IPS DF 6.9 (cell line): ENCODE measurements at places on chromosomes 11 and 22.

- no peaks in the 10 kb centered on the region for H3K4me1 ChIP-seq
- no peaks in the 10 kb centered on the region for H3K36me3 ChIP-seq
- no peaks in the 10 kb centered on the region for H3K27me3 ChIP-seq
- no peak overlapping the region for H3K4me3 ChIP-seq
Observed at GRCh38 chr11:3080104-3080503, 22.9 kb upstream of the CARS1 start.

- H3K4me1 ChIP-seq, result no peaks in the 10 kb centered on the region
- no peak for DNase-seq
- no peaks in the 10 kb centered on the region for H3K27me3 ChIP-seq
- no peak overlapping the region for H3K27ac ChIP-seq
Observed at GRCh38 chr22:47837703-47838102, 1075.3 kb downstream of the TBC1D22A start.

DNA sequence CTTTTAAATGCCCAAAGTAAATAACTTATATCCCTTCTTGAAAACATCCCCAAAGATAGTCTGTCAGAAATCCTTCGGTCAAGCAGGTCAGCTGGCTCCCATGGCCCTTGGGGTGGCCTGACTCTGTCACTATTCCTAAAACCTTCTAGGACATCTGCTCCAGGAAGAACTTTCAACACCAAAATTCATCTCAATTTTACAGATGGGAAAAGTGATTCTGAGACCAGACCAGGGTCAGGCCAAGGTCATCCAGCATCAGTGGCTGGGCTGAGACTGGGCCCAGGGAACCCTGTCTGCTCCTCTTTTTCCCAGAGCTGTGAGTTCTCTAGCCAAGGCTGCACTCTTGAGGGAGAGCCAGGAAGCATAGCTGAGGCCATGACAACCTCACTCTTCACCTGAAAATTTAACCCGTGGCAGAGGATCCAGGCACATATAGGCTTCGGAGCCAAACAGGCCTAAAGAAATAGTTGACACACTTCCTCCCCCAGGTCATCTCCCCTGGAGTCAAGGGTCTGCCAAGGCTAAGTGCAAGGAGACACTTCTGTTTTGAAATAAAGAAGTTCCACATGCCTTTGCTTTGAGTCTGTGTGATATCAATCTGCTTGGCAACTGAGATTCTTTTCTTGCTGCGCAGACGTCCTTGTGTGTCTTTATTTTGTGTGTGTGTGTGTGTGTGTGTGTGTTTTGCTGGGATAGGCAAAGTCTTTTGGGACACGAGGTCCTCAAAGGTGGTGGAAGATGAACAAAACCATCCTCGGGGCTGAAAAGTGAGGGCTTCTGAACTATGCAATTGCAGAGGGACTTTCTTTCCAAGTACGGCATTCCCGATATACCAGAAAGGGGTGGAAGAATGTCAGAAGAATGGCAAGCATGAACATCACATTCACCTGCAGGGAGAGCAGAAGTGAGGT, 16.8 kb upstream of the PRG2 start:
- H3K27ac ChIP-seq, result no peak overlapping the region
- H3K36me3 ChIP-seq, result peaks cover 19% of the 10 kb centered on the region
- H3K4me3 ChIP-seq, result no peak overlapping the region
- no peaks in the 10 kb centered on the region for H3K4me1 ChIP-seq
- no peaks in the 10 kb centered on the region for H3K27me3 ChIP-seq
- no peak for DNase-seq

DNA sequence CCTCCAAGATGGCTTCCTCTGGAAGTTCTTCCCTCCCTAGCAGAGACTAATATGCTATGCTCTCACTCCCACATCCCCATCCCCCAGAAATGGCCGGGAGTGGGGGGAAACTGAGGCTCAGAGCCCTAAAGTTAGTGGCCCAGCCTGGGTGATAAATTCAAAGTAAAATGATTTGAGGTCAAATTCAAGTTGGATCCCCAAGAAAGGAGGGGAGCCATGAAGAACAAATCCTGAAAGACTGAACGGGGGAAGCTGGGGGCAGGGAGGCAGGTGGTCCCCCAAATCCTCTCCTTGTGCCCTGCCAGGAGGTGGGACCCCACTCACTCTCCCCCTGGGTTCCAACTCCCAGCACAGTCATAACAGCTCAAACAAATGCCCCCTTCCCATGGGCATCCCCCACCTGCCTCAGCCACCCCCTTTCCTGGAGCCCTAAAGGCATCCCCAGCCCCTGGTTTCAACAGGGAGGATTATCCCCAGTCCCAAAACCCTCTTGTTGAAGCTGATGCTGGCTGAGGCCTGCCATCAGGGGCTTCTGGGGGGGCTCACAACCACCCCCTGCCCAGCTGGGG, 1.1 kb downstream of the CBX6 start:
- H3K36me3 ChIP-seq, result peaks cover 12% of the 10 kb centered on the region
- H3K4me3 ChIP-seq, result peak overlapping the region; percentile 90; the same call in 1 of the 2 replicates
- no peaks in the 10 kb centered on the region for H3K27me3 ChIP-seq
- H3K4me1 ChIP-seq, result peaks cover 5% of the 10 kb centered on the region; the same call in 1 of the 2 replicates
- no peak overlapping the region for H3K27ac ChIP-seq
- no peak for DNase-seq

DNA sequence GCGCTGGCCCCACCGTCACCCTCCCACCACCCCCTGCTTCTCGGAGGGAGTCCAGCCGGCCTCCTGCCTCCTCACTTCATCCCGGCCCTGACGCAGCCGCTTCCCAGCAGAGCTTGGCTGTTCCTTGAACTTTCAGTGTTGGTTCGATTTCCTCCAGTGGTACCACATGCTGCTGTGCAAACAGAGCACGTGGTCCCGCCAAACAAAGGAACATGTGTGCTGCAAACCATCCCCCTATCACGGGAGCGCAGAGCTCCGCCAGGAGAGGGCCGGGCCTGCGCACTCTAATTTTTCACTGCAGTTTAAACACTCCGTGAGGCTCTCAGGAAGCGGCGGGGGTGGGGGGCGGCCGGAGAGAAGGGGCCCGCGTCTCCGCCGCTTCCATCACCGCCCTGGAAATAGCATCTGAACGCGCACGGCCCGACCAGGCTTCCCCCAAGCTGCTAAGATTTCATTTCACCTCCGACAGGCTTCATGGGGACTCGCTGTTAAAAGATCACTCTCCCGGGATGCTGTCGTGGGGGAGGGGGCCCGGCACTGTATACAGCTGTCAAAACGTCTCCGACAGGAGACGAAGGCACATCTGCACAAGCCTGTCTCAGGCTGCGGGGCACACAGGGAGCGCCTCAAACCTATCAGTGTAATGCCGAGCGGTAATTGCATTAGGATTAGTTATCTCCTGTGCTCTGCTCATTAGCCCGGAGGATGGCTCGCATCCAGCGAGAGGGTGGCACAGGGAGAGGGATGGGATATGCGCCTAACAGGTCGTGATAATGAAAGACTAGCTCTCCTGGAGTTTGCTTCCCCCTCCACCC, 269.9 kb upstream of the SORL1-AS1 start:
- peak overlapping the region; percentile 18; the same call in 1 of the 2 replicates for H3K4me3 ChIP-seq
- no peaks in the 10 kb centered on the region for H3K4me1 ChIP-seq
- DNase-seq, result peak; percentile 29
- no peaks in the 10 kb centered on the region for H3K27me3 ChIP-seq

DNA sequence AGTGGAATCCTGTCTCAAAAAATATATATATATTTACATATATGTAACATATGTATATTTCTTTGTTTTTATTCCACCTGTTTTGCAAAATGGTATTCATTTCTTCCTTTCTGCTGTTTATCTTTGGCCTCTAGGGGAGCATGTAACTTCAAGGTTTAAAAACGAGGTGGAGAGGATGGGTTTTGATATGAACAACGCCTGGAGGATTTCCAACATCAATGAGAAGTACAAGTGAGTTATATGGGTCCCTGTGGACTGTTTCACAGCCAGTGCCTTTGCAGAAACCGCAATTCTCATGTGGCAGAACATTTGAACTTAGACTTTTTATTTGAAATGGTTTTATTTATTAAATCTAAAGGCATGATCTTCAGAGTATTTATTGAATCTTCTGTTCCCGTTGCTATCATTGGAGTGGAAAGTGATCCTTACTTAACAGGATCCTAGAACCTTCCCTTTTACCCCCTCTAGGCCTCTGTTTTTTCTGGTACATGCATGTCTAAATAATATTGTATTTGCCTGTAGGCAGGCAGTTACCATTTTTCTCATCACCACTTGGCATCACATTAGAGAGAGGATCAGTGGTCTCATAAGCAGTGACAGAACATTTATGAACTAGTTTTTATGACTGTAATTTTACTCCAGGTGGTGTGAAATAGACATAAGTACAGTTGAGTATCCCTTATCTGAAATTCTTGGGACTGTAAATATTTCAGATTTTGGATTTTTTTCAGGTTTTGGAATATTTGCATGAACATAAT, 81.5 kb upstream of the HORMAD2 start:
- H3K27ac ChIP-seq, result no peak overlapping the region
- no peaks in the 10 kb centered on the region for H3K27me3 ChIP-seq
- no peak for DNase-seq
- H3K36me3 ChIP-seq, result no peaks in the 10 kb centered on the region
- H3K4me3 ChIP-seq, result no peak overlapping the region

GRCh38 chr11:116946414-116946813, 109.0 kb upstream of the APOA1 start:
- no peaks in the 10 kb centered on the region for H3K36me3 ChIP-seq
- H3K4me3 ChIP-seq, result no peak overlapping the region
- no peak overlapping the region for H3K27ac ChIP-seq

DNA sequence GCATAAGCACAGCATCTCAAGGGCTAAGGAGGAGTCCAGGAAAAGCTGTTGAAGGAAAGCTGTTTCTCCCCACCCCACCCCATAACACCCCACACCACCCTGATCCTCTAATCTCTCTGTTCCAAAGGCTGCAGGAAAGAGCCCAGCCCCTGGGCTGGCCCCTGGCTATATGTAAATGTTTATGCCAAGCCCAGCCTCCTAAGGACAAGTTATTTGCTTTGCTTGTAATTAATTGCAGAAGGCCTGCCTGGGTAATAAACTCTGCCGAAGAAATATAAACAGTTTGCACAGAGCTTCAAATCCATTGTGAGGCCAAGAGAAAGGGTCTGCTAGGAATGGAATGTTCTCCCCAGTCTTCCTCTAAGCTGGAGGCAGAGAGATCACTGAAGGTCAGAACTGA, 21.2 kb downstream of the ARRB1 start:
- H3K4me3 ChIP-seq, result no peak overlapping the region
- no peaks in the 10 kb centered on the region for H3K36me3 ChIP-seq
- H3K27ac ChIP-seq, result no peak overlapping the region
- no peaks in the 10 kb centered on the region; the same call in none of the 2 replicates for H3K4me1 ChIP-seq
- no peak for DNase-seq

DNA sequence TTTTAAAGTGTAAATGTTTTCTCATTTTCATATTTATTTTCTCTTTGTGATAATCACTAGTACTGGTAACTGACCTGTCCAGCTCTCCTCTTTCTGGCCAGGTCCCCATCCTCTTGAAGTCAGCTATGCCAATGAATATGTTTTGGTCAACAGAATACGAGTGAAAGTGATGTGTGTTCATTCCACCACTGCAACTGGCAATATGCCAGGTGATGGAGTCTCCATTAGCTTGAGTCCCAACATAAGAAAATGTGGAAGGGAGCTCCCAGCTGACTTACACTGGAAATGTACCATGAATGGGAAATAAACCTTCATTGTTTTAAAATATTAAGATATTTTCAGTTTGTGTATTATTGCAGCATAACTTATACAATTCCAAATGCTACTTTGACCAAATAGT, 75.8 kb downstream of the CCDC34 start:
- H3K27me3 ChIP-seq, result peaks cover 1% of the 10 kb centered on the region; the same call in 1 of the 2 replicates
- H3K4me3 ChIP-seq, result no peak overlapping the region
- no peaks in the 10 kb centered on the region for H3K36me3 ChIP-seq
- DNase-seq, result no peak
- H3K27ac ChIP-seq, result no peak overlapping the region

DNA sequence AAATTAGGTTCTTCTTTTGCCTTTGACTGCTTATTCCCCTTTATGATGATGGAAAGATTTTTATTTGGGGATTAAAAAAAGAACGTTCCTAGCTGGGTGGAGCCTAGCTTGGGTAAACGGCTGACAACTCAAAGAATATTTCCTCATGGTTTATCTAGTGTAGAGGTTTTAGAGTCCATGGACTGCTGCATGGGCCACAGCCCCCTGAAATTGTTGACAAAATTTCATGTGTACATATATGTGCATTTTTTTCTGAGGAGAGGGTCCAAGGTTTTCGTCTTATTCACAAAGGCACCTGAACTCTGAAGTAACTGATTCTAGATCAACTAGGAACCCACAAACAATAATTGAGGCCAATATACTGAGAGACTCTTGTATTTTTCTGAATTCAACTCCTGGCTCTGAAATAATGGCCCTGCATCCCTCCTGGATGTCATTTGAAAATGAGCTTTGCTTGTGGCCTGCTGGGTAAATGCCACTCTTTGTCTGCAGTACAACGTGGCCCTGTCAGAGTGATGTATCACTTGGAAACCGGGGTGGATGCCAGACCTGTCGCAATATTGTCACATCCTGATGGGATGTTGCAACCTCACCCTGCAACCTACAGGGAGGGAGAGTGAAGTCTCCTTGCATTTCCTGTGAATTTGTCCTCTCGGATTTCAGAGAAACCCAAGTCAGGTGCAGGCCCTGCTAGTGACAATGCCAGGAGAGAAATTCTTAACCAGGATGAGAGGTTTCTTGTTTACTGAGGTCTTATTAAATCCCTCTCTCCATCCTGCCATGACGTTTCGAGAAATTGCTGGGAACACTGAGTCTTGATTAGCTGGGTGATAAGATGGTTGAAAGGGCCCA, 33.8 kb downstream of the EHF start:
- no peak overlapping the region for H3K4me3 ChIP-seq
- H3K27me3 ChIP-seq, result no peaks in the 10 kb centered on the region
- DNase-seq, result no peak
- peaks cover 1% of the 10 kb centered on the region; the same call in 1 of the 2 replicates for H3K4me1 ChIP-seq
- H3K27ac ChIP-seq, result no peak overlapping the region
- H3K36me3 ChIP-seq, result no peaks in the 10 kb centered on the region

GRCh38 chr11:2542406-2542805, 97.6 kb downstream of the KCNQ1 start:
- H3K4me3 ChIP-seq, result no peak overlapping the region
- peaks cover 3% of the 10 kb centered on the region; the same call in 1 of the 2 replicates for H3K27me3 ChIP-seq
- H3K36me3 ChIP-seq, result no peaks in the 10 kb centered on the region
- H3K4me1 ChIP-seq, result no peaks in the 10 kb centered on the region
- H3K27ac ChIP-seq, result no peak overlapping the region

DNA sequence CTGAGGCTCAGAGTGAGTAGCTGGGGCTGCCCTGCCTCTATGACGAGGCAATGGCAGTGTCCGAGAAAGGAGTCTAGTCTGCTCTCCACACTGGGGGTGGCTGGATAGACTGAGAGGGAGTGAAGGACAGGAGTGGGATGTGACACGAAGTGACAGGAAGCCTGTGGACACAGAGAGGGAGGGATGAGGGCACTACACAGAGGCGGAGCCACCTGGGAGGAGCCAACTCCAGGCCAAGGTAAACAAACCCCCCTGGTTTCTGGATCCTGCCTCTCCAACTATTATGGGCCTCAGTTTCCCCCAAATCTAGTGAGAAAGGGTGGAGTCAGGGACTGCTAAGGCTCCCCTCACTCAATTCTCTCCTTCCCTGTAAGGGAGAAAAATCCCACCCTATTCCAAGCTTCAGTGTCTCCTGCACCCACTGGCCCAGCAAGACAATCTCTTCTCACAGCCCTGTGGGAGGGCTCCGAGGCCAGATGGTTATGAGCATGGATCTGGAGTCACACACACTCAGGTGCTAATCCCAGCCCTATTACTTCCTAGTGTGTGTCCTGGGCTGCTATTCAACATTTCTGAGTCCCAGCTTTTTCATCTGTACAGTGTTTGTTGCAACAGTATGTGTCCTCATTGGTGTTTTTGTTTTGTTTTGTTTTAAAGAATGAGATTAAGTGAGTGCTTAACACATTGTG, 24.9 kb downstream of the ASPHD2 start:
- H3K4me3 ChIP-seq, result no peak overlapping the region
- H3K27me3 ChIP-seq, result no peaks in the 10 kb centered on the region
- no peaks in the 10 kb centered on the region for H3K4me1 ChIP-seq
- no peak for DNase-seq
- H3K27ac ChIP-seq, result no peak overlapping the region
